Stimulated activated CD8-positive, alpha-beta memory T cell treated with anti-CD3 and anti-CD28 coated beads, Interleukin-15, amount 100 ng/mL, for 48 hours (primary cell): ENCODE measurements at places on chromosomes 11 and 22.

DNA sequence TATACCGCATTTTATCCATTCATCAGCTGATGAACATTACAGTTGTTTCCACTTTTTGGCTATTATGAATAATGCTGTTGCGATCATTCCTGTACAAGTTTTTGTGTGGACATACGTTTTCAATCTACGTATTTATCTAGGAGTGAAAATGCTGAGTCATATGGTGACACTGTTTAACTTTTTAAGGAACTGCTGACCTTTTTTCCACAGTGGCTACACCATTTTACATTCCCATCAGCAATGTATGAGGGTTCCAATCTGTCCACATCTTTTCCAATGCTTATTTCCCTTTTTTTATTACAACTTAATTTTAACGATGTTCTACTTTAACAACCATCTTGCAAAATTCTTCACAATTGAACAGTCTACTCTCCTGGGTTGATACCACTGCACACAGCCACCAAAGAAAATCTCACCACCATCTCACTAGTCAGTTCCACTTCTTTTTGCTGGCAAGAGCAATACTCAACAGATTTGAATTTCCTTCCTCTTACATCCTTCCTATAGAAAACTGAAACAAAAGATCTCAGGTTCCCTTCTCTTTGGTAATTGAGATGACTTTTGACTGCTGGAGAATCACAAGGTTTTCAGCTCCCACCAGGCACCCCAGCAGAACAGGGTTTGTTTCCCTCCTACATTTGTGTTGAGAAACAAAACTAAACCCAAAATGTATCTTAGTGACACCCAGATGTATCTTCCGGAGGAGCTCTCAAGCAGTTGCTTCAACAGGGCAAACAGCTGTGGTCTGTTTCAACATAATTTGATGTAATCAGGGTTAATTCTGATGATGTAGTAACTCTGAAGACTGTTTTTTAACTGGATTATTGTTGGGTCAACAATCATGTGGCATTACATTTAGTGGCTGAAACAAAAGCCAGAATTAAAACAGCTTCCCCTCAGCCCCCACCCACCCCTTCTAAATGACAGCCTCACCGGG is 7.0 kb upstream of the GAB2 start:
- DNase-seq, result no peak

DNA sequence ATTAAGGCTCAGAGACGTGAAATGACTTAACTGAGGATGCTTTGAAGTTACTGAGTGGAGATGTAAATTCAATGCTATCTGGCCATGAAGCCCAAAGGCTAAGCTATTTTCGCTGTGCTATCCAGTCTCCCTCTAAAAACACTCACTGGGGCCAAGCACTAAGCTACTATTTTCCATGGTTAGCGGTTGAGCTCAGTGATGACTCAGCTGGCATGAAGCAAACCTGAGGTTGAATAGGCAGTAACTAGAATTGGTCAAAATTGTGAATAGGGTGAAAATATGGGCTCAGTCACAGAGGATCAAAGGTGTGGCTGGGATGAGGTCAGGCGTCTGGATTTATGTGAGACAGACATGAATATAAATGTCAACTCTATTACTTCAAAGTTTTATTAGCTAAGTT is 564.2 kb upstream of the KIRREL3 start:
- no peak for DNase-seq

DNA sequence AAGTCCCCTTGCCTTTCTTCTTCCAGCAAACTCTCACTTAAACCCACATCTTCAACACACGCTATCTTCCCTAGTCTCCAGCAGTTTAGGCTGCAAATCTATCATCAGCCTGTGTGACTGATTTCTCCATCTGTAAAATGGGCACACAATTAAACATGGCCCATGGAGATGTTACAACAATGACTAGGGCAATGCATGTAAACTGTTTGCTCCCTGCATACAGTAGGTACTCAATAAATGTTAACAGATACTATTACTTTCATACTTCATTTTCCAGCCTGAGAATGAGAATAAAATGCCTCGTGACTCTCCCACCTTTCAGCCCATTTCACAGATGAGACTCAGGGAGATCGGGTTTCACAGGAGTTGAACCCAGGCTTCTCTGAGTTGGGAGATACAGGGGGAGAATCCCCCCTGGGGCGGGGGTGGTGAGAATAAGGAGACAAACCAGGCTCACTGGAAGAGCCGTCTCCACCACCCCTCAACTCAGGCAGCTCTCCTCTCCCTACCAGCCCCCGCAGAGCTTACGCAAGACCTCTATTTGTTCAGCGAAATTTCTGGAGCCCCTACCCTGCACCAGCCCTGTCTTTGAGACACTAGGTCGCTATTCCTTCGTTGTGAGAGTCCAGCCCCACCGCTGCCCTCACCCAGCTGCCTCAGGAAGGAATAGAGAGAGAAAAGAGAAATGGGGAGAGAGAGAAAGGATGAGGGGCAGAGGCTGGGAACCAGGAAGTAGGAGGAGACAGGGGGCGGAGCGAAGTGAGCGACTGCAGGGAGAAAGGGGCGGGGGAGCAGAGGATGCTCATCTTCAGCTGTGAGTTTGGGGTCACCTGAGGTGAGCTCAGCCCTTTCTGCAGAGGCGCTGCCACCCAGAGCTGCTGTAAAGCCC is 42.1 kb upstream of the KLHL35 start:
- DNase-seq, result peak; percentile 57

DNA sequence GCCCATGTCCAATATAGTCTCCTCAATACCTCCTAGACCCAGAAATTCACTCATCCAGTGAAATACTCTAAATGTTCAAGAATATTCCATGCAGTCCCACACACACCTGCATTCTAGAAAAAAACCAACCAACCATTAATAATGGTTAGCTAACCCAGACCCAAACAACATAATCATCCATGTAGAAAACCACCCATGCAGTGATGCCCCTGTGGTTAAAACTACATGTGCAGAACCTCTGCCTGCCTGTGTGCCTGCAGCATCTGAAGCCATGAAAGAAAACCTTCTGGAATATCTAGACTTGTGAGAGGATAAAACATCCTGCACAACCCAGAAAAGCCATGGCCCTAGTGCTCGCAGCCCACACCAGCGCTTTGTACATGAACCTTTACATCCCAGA is 47.8 kb downstream of the SLC22A12 start:
- no peak for DNase-seq

DNA sequence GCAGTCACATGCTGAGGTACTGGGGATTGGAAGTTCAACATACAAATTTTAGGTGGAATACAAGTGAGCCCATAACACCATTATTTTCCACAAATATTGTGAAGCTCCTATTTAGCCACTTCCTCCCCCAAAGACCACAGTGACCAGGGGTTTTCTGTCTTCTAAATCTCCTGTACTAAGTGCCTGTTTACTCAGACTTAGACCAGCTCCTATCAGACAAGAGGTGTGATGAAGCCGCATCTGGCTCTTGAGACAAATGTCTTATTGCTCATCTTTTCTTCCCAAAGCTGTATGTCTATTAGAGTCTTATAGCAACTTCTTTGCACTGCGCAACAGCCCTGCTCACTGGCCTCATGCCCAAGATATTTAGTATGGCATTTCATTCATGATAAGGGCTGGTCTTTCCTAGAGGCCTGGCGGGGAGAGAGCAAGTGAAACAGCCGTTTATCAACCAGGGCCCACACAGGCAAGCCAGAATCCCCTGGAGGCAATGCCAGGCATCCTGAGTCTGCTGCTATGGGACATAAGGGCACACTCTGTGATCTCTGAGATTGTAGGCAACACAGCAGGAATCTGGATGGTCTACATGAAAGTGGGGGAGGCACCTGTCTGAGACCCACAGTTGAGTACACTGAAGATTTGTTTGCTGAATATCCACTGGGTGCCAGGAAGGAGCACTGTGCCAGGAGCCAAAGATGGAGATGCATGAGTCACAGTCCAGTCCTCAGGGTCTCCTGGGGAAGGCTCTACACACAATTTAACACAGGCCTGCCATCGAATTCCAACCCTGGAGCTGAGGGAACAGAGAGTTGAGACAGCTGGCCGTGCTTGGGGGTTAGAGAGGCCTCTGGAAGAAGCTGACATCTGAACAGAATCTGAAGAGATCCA is 78.5 kb upstream of the NCAM1 start:
- no peak for DNase-seq

DNA sequence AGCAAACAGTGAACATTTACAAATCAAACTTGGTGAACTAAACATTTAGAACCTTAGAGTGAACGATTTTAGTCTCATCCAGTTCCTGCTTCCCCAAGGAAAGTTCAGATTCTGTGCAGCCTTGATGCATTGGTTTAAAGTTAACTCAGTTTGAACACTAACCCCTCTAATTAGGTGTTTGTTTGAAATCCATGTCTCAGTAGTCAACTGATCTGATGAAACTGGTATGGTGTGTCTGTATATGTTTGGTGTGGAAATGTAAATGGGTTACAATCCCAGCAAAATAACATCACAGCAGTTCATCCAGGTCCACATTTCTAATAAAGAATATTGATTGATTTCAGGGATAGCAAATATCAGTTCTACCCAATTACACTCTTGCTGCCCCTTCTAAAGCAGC is 532.0 kb downstream of the NTM start:
- DNase-seq, result no peak

DNA sequence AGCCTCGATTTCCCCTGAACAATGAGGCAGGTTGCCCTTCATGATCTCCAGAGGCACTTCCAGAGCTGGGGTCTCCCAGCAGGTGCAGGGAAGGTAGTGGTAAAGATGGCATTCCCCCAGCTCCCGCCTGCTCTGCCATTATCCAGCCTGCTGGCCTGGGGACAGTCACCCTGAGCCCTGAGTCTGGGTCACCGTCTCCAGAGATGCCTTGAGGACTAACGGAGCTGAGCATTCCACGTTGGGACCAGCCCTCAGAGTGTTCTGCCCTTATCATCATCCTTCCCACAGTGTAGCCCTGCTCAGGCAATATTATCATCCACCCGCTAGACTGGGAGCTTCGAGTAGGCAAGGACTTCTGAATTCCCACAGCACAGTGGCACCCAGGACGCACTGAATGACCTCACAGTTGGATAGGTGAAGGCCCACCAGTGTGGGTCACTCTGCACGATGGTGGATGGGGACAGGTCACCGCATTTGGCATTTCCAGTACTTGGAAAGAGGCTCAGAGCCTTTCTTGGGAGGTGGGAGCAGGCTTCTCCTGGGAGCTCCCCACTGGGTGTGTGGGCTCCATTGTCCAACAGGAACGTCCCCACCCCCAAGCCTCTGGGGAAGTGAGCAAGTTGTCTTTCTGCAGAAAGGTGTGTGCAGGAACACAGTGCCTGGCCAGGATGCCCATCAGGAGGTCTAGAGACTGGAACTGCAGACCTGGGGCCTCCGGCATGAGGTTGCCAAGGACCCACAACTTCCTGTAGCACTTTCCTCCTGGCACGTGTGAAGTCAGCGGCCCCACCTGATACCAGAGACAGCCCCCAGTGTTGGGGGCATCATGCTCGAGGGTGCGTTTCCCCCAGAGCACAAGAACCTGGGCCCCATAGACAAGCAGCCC is 51.4 kb upstream of the WNT7B start:
- no peak for DNase-seq

GRCh38 chr11:97738751-97739150 is 1282.0 kb upstream of the CNTN5 start:
- no peak for DNase-seq

DNA sequence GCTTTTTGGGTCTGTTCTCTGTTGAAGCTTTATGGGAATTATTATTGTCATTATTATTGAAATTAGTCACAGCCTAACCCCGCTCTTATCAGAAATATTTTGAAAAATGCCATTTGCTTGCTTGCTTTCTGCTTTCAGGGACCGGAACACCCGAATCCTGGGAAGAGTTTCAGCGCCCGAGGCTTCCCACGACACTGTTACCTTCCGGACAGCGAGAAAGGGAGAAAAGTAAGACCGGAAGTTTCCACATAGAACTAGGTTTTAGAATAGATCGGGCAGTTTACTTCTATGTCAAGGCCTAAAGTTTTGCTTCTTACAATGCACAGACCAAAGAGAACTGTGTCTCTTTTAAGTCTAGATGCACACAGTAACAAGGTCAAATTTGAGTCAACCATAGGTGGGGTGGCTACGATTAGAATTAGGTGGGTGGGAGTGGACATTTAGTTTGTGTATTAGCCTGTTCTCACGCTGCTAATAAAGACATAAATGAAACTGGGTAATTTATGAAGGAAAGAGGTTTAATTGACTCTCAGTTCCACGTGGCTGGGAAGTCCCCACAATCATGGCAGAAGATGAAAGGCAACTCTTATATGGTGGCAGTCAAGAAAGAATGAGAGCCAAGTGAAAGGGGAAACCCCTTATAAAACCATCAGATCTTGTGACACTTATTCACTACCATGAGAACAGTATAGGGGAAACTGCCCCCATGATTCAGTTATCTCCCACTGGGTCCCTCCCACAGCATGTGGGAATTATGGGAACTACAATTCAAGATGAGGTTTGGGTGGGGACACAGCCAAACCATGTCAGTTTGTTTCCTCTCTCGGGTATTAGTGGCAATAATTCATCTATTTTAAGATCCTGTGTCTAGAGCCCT is 12.9 kb downstream of the MPEG1 start:
- no peak for DNase-seq

DNA sequence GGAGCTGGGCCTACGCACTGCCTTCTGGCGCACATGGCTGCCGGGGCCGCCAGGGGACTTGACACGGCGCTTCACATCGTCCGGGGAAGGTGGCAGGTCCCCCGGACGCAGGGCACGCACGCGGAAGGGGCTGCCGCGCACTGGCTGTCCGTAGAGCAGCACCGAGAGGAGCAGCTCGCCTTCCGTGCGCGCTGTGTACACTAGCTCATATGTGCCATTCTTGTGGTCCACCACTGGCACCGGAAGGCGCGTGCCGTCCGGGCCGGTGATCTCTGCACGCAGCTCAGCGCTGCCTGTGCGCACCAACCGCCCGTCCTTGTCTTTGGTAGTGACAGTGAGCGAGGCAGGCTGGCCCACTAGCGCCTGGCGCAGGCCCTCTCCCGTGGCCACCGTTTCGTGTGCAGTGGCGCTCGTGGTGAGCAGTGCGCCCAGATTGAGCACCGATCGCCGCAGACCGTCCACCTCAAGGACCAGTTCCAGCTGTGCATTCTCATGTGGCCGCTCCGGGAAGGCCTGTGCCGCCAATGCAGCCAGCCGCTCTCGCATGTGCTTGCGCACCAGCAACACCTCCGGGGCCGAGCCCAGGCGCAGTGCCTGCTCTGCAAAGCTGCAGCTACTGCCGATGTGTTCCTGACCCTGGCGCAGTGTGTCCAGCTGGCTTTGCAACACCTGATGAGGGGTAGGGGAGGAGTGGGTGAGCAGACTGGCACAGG is 15.7 kb upstream of the HPX start:
- DNase-seq, result no peak

- no peak for DNase-seq
Measured at GRCh38 chr11:122322329-122322728, 206.3 kb upstream of the BLID start.

DNA sequence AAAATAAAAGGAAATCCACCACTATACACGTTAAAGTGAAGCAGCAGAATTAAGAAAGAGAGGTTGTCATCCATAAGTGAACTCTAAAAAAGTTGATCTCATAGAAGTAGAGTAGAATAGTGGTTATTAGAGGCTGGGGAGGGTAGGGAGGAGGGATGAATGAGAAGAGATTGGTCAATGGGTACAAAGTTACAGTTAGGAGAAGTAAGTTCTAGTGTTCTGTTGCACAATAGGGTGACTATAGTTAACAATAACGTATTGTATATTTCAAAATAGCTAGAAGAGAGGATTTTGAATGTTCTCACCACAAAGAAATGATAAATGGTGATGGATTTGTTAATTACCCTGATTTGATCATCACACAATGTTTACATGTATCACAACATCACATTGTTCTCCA is 72.0 kb downstream of the CD82 start:
- no peak for DNase-seq
